ENCODE measurements at places on chromosomes 4 and X. TPM values are rescaled to one million over a fixed set of nuclear protein-coding genes. Genes with fewer than 3 reads are reported as not detected.

The MTNR1A gene
- not detected for total RNA-seq

The CSN3 gene
- not detected for total RNA-seq

The TAF7L gene
- 0.26 TPM for total RNA-seq

The NIPAL1 gene
- total RNA-seq: 0.51 TPM

The OGT gene
- total RNA-seq: 99.4 TPM

The FRAS1 gene
- 4.3 TPM for total RNA-seq

The FMR1NB gene
- not detected for total RNA-seq

The UBE2K gene
- 71.8 TPM for total RNA-seq

Data from mesenteric fat pad (tissue), 1 donor.